NAMALWA (cell line): ENCODE measurements at places on chromosomes 11 and 22.

- no peak for DNase-seq
Observed at GRCh38 chr11:76005756-76006155, 190.7 kb downstream of the UVRAG start.

- no peak for DNase-seq
Observed at GRCh38 chr11:17772704-17773600, 38.4 kb downstream of the KCNC1 start.

DNA sequence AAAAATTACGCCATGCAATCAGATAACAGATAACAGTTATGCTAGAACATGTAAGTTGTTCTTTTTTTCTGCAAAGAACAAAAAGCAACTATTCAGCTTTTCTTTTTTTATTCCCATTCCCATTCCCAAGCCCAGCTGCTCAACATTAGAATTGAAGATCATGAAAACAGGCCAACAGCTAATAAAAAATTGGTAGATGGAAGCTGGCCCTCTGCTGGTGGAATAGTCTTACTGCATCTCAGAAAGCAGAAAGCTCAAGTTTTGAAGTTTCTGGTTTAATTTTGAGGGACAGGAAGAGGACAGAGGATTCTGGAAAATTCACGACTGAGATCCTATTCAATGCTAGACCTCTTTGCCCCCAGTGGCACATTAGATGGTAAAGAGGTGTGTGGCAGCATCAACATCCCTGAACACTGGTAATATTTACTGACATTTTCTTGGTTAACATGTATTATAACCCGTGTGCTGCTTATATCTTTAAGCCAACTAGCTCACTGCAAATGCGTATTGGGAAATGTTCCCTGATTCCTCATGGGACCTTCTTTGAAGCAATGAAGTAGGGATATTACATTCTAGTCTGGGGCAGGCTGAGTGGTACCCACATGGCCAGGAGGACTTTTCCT, 591.2 kb downstream of the OPCML start:
- peak; percentile 38 for DNase-seq

GRCh38 chr11:95453616-95454171, 222.7 kb upstream of the SESN3 start:
- DNase-seq = no peak

DNA sequence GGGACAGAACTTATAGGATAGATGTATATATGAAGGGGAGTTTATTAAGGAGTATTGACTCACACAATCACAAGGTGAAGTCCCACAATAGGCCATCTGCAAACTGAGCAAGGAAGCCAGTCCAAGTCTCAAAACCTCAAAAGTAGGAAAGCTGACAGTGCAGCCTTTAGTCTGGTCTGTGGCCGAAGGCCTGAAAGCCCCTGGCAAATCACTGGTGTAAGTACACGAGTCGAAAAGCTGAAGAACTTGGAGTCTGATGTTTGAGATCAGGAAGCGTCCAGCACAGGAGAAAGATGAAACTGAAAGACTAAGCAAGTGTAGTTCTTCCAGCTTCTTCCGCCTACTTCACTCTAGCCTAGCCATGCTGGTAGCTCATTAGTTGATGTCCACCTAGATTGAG, 799.6 kb upstream of the ARHGAP42 start:
- DNase-seq = no peak

- DNase-seq = peak; percentile 98
Observed at GRCh38 chr11:67239783-67240575, 26.3 kb upstream of the GRK2 start.

DNA sequence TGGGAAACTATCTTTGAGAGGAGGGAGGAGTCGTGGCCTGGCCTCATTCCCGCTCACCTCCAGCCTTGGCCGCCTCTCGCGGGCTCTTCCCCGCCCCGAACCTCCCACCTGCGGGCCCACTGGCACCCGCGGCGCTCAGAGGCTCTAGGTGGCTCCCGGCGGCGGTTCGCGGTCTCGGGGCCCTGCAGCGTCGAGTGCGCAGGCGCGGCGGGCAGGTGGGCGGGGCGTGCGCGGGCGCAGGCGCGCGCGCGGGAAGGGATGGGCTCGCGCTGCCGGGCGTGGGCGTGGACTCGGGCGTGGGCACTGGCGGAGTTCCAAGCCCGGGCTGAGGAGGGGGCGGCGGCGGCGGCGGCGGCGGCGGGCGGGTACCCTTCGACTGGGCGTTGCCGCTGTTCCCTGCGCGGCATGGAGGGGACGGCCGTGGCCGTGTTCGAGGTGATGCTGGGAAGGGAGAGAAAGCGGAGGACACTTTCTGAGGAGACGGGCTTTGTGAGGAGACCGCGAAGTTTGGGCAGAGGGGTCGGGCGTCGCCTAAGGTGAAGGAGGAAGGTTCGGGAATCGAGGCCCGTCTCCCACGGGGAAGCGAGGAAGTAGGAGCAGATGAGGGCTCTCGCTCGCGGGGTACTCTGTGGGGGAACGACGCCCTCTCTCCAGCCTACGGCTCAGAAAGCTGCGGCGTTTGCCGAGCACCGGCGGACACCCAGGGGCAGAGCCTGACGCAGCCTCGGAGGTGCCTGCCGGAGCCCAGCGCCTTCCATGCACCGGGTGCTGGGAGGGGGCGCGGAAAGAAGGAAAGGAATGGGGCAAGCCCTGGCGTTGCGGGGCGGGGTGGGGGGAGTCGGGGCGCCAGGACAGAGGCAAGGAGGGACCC, 15.7 kb upstream of the SPTBN2 start:
- peak; percentile 87 for DNase-seq

- DNase-seq = peak; percentile 94
Observed at GRCh38 chr11:65425105-65425970, 2.7 kb downstream of the NEAT1 start.

GRCh38 chr11:92852946-92853345, 116.5 kb upstream of the MTNR1B start:
- no peak for DNase-seq

DNA sequence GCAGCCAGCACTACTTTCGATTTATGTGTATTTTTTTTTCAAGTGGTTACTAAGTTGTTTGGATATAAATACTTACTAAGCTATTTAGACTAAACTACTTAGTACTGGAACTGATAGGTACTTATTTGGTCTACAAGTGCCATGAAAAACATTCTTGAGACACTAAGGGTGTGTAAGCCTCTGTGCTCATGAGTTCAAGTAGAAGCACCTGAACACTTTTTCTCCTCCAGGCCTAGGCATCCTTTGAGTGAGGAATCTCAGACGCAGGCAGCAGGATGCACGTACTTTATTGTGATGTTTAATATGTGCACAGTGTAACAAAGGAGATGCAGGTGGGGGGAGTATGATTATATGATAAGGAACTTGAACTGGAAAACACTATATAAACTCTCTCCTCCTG, 7.8 kb downstream of the TESMIN start:
- DNase-seq = no peak

DNA sequence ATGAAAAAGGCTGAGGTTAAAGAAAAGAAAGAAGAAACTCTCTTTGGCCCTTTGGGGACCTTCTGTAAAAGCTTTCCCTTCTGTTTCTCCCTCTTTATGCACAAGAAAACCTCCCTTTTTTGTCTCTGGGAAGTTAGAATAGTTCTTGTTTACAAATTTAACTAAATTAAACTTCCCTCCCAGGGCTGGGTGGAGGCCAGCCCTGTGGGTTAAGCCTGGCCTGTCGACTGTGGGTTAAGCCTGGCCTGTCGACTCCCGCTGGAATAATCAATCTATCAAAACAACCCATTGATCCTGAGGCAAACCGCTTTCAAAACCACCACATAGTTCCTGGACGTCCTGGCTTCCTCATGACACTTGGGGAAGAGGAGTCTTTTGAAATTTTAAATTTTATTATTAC, 1.2 kb upstream of the DRG1 start:
- no peak for DNase-seq

GRCh38 chr11:7645206-7645605, 28.1 kb downstream of the CYB5R2 start:
- DNase-seq = no peak

GRCh38 chr11:127926721-127927120, 660.6 kb downstream of the ETS1 start:
- DNase-seq = no peak

DNA sequence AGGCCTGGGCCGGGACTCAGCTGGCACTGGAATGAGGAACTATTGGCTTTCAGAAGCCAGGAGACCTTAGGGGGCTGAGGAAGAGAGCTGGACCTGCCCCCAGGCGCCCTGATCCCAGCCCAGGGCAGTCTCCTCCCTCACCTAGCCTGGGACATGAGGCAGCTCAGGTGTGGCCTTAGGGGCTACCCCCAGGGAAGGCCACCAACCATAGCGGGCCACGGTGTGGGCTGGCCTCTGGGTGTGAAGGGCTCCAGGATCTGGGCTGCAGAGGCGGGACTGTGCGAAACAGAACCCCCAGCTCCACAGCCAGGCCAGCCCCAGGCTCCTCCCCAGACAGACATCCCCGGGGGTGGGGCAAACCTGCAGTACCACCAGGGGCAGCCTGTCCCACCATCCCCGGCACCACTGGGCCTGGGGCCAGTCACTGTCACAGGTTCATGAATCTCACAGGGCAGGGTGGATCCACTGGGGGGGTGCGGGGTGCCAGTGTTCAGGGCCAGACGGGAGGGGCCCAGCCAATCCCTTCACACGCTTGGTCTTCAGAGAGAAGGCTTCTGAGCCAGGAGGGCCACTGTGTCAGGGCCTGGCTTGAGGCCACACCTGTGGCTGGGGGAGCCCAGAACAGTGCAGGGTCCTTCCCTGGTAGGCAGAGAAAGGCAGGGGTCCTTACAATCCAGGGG, 3.5 kb downstream of the PLXNB2 start:
- peak; percentile 69 for DNase-seq
